Left cardiac atrium (tissue), 4 donors: ENCODE measurements at places on chromosomes 5 and 9. TPM values are rescaled to one million over a fixed set of nuclear protein-coding genes. Genes with fewer than 3 reads are reported as not detected.

Gene CCDC152
- 2.3 TPM for total RNA-seq

DNA sequence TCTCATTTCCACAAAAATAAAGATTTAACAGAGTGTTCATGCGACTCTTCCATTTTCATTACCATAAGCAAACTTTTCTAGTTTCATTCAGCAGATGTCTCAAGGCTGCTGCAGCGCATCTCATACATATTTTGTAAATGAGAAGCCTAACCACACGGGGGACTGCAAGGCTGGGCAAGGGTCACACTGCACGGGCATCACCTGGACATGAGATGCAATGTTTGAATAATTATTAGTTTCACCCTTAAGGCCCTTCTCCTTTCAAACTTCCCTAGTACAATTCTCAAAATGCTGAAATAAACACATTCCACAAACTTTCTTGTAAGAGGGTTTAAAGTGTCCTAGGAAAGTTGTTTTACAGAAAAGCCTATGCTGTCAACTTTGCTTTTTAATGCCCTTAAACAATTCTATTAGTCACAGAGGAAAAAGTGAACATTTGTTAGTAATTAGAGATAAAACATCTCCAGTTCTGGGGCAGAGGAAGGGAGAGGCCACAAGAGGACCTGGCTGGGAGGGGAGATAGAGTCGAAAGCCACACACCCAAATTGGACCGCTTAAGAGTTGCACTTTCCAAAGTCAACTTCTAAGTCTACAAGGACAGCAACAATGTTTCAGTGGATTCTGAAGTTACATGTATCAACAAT lies 1.3 kb downstream of the DENND1A start:
- DNase-seq, result peak; percentile 51

Gene PDE8B
- 40.2 TPM for total RNA-seq

Gene SLC27A4
- total RNA-seq, result 17.6 TPM

Gene PCDHGA7
- 3.2 TPM for total RNA-seq

DNA sequence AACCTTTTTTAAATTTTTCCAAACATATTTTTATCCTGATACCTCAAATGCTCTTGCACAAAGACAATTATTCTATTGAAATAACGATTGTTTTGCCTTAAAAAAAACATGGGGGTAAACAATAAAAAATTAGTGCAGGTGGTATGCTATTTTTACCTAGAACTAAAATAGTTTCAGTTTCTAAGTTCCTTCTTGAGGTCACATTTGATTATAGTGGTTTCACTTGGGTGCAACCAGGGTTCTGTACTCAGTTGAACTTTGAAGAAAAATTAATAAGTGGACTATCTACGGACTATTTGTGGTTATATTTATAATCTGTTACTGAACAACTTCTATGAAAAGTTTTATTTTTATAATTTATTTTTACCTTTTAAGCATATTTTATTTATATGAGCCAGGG lies 387.1 kb upstream of the IZUMO3 start:
- no peak for DNase-seq

Gene DPYSL3
- 42.4 TPM for total RNA-seq

DNA sequence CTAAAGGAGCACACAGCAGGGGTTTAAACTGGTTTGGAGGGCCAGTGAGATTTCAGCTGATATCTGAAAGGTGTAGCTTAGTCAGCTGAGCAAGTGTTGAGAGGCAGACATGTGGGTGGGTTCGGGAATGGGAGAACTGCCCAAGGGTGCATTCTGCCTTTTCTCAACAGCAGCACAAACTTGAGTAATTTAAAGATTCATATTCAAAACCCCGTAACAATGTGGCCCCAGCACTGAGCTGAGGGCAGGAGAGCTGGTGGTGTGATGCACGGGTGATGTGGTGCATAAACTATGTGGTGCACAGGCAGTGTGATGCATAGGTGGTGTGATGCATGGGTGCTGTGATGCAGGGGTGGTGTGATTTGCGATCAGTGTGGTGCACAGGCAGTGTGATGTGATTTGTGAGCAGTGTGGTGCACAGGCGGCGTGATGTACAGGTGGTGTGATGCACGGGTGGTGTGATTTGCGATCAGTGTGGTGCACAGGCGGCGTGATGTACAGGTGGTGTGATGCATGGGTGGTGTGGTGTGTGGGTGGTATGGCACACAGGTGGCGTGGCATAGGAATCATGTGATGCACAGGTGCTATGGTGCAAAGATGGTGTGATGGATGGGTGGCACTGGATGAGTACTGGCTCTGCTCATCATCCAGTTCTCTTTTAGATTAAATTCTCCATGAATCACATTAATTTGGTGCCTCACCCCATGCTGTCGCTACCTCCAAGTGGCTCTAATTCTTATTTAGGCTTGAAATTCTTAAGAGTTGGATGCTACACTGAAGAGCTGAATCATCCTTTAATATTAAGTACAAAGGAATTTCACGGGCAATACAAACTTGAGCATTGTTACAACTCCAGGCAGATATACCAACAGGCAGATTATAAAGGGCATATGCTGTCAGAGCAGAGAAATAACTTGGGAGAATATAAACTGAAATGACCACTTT lies 53.6 kb downstream of the DAP start:
- DNase-seq, result no peak

Gene POLR3G
- total RNA-seq, result 1.2 TPM

Gene SLC35A4
- total RNA-seq, result 79.3 TPM

Gene FOXI1
- total RNA-seq, result not detected

- DNase-seq, result no peak
Measured at GRCh38 chr9:121721770-121722169, 70.3 kb downstream of the DAB2IP start.

Gene ECM2
- total RNA-seq, result 14.4 TPM

- no peak for DNase-seq
Measured at GRCh38 chr9:119412399-119412798, 43.2 kb upstream of the BRINP1 start.

GRCh38 chr5:32585122-32585445 lies 273 bp upstream of the SUB1 start:
- DNase-seq, result no peak

DNA sequence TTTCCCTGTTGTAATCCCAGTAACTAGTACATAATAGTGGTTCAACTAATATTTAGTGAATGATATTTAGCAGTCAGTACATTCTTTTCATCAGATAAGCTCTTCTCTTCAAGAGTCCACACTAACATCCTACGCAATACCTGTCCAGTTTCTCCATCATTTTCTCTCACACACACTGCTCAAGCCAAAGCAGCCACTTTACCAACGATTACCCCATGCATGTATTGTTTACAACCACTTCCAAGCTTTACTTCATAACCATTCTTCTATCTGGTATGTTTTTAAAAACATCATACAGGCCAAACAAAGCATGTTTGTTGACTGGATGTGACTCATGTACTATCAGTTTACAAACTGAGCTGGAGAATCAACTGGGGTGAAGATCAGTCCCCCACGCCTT lies 7.3 kb downstream of the UBTD2 start:
- DNase-seq, result no peak

DNA sequence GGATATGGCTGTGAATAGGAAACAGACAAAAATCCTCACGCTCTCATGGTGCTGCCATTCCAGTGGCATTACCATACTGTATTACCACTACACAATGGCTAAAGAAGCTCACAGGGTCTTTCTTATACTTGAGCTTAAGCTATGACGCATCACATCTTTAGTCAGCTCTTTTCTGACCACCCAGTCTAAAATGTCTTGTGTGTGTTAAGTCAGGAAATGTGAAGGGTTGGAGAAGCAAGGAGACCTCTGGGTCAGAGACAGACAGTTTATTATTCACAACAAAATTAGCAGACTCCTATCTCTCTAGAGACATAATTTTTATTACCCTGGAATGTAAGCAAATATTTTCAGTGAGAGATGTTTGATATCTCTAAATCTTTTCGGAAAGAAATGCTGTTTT lies 1583.2 kb upstream of the WWC1 start:
- no peak for DNase-seq

Gene RGMB
- total RNA-seq, result 15.6 TPM

GRCh38 chr5:132193165-132193694 lies 34.4 kb downstream of the P4HA2 start:
- no peak for DNase-seq

DNA sequence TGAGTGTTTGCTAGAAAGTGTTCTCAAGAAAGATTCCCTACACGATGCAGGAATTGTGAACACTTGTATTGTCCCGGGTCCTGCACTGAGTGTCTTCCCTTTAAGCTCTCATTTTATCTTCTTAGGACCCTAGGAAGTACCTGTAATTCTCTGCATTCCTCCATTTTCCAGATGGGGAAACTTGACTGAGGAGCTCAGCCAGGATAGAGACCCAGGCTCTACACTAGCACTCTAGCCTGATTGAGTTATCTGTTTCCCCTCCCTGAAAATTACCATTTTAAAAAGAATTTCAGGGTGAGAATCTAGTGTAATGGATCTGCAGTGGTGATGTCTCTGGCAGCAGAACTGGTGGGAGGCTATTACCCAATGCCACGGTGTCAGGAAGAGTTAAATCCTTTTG lies 453.9 kb downstream of the KDM4C start:
- no peak for DNase-seq

Gene PCDHB5
- total RNA-seq, result 3.1 TPM

DNA sequence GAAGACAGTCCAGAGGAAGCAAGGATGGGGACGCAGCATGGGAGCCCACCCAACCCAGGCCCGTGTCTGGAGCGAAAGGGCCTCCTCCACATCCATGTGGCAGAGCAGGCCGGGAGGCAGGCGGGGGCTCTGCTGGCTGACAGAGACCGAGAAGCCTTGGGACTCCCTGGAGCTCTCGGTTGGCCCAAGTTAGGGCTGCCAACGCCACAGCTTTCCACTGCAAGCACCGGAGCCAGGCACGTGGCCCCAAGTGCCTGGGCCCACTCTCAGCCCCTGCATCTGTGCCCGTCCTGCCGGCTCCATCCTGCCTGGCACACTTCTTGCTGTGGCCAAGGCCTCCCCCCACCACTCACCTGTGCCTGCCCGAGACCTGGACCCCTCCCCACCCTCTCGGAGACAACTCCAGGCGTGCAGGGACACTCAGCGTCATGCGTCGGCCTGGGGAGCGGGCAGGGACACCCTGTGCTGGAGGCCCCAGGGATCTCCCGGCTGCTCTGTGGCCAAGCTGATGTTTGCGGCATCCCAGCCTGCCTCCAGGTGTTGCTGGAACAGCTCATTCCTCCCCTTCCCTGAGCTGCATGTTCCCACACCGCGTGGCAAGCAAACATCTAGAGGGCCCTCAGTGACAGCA lies 31.5 kb downstream of the SLC6A3 start:
- DNase-seq, result no peak

- no peak for DNase-seq
Measured at GRCh38 chr5:102701748-102702147, 53.4 kb upstream of the PAM start.

DNA sequence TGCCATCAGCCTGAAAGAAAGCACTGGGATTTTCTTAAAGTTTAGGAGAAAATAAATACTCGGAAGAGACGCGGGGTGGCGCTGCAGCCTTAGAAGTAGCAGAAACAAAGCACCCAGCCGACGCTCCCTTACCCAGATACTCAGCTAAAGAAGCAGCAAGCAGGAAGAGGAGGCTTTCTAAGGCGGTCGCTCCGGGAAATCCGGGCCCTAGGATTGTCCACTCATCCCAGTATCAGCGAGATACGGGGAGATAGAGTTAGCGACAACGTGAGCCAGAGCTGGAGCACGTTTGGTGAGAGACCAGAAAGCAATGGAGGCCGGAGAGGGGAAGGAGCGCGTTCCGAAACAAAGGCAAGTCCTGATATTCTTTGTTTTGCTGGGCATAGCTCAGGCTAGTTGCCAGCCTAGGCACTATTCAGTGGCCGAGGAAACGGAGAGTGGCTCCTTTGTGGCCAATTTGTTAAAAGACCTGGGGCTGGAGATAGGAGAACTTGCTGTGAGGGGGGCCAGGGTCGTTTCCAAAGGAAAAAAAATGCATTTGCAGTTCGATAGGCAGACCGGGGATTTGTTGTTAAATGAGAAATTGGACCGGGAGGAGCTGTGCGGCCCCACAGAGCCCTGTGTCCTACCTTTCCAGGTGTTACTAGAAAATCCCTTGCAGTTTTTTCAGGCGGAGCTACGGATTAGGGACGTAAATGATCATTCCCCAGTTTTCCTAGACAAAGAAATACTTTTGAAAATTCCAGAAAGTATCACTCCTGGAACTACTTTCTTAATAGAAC lies at the start of gene PCDHB2:
Gene PCDHB2 (plus strand): TSS at position 135 of the 782 bp plus-strand sequence. CDS start 176 bp downstream, at position 311.
- DNase-seq, result peak; percentile 46

Gene IL5
- total RNA-seq, result not detected

DNA sequence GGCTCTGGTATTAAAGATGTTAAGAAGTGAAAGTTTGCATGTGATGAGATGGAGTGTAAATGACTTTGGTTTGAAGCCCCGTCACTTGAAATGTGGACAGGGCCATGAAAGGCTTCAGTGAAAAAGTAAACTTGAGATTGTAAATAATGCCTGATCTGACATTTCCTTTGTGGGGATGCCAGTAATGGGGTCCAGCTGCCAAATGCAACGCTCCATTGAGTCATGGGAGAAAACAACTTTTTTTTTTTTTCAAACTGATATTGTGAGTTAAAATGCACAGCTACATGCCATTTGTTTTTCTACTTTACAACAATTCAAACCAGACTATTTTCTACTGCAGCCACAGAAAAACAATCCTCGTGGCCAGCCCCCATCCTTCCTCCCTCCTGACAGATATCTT lies 327.0 kb upstream of the TNC start:
- no peak for DNase-seq

GRCh38 chr9:114263853-114264510 lies 58.9 kb upstream of the ORM1 start:
- no peak for DNase-seq

Gene NACC2
- 38.5 TPM for total RNA-seq

Gene VCAN
- total RNA-seq, result 94.1 TPM

- DNase-seq, result no peak
Measured at GRCh38 chr5:162243651-162244050, 176.1 kb downstream of the GABRG2 start.

Gene SPATA6L
- total RNA-seq, result 1.3 TPM

DNA sequence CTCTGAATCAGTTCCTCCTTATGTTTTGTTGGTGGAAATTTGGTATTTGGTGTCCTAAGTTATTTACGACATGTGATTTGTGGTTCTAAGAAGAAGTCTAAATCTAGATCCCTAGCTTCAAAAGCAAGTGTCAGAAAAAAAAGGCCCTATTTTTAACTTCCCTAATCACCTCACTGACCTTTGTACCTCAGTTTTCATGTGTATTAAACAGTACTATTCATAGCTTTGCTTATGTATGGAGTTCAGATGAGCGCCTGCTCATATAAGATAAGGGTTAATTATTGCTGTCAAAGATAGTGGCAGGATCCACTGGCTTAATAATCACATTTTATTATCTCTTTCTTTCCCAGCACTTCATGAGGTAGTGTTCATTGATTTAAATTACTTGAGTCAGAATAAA lies 318.2 kb downstream of the PARP8 start:
- DNase-seq, result no peak

Gene SCGB3A2
- total RNA-seq, result not detected

DNA sequence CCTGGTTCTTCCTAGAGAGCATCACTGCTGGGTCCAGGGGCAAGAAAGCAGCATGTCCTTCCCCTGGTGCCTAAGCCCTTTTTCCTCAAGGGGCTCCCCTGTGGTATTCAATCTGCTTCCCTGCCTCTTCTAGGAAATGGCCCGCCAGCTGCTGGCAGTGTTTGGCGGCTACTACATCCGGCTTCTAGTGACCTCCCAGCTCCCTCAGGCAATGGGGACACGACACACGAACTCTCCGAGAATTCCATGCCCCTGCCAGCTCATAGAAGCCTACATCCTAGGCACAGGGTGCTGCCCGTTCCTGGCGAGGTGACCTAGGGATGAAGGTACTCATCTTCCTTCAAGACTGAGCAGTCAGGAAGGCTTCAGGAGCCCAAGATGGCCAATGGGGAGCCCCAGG lies 14.6 kb downstream of the TEX53 start:
- DNase-seq, result no peak

Gene PTGER4
- 6.0 TPM for total RNA-seq

GRCh38 chr9:114998326-114998725 lies 67.9 kb upstream of the TNFSF8 start:
- DNase-seq, result no peak
